ENCODE measurements at places on chromosomes 1 and 21.

DNA sequence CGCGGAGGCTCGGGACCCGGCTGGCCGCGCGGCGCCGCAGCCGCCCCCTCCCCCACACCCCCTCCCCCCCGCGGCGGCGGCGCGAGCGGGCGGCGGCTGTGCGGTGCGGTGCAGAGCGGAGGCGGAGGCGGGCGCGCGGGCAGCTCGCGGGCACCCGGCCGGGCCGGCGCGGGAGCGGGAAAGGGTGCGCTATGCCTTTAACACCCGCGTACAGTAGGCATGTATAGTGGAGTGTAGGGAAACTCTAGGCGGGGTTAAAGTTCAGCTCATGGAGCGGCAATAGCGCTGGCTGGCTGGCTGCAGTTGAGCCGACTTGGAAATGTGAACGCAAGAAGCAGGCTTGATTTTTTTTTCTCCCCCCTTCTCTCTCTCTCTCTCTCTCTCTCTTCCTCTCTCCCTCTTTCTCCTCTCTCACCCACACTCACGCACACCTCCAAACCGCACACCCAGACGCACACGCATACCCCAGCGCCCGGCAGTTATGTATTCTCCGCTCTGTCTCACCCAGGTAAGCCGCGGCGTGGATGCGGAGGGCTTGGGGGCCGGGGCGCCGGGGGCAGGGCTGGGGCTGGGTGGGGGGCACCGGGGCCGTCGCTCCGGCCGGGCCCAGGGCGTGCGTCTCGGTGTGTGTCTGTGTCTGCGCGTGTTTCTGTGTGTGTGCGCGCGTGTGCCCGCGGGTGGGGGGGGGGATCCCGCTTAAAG, at the start of gene NFIA:
NFIA (plus strand) TSS at position 251 of the 702 bp plus-strand sequence.
- no peak for DNase-seq

- DNase-seq = no peak
Observed at GRCh38 chr1:108884968-108885367, 8.2 kb downstream of the GPSM2 start.

GRCh38 chr1:117198097-117198496, 12.6 kb downstream of the VTCN1 start:
- DNase-seq = no peak

- no peak for DNase-seq
Observed at GRCh38 chr1:213014642-213015041, 1.0 kb downstream of the ANGEL2 start.

DNA sequence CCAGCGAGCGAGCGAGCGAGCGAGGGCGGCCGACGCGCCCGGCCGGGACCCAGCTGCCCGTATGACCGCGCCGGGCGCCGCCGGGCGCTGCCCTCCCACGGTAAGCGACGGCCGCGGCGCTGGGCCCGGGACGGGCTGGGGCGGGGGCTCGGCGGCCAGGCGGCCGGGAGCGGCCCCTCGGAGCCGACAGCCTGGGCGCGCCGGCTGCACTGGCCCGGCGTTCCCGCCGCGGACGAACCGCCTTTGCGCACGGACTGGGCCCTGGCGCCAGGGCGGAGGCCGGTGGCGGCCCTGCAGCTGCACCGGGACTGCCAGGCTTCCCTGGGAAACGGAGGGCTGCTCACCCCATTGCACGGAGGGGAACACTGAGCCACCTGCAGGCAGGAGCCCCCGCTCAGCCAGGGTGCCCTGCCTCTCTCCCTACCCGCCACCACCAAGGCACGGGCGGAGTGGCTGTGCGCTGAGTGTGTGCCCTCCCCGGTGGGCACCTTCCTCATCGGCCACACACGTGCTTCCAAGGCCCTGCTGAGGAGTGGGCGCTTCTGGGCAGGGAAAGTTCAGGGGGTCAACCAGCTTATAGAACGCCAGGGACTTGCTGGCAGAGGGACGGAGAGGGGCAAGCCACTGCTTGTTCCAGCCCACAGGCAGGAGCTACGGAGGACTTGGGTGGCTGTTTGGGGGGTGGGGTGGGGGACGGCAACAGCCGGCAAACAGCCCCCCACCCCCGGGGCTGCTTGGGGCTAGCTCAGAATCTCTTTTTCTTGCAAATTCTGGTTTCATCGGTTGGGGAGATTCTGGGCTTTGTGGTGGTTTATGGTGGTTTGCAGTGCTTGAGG, 532 bp downstream of the CSF1 start:
- no peak for DNase-seq

GRCh38 chr1:18176619-18177018, 69.0 kb downstream of the IGSF21 start:
- DNase-seq = no peak

DNA sequence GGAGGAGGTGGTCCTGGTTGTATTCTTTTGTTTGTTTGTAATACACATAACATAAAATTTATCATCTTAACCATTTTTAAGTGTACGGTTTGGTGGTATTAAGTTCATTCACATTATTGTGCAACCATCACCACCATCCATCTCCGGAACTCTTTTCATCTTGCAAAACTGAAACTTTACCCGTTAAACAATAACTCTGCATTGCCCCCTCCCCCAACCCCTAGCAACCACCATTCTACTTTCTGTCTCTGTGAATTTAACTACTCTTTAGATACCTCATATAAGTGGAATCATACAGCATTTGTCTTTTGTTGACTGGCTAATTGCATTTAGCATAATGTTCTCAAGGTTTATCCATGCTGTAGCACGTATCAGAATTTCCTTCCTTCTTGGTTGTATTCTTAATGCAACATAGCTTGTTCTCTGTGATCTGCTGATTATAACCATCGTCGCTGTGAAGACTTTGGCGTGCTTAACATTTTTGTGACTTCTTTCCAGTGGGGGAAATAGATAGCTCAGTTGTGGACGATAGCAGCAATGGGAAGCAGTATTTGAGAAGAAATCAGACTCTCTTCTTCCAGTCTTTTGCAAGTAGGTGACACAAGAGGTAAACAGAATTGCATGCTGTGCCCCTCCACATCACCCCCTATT, 117.5 kb upstream of the HOOK1 start:
- no peak for DNase-seq

DNA sequence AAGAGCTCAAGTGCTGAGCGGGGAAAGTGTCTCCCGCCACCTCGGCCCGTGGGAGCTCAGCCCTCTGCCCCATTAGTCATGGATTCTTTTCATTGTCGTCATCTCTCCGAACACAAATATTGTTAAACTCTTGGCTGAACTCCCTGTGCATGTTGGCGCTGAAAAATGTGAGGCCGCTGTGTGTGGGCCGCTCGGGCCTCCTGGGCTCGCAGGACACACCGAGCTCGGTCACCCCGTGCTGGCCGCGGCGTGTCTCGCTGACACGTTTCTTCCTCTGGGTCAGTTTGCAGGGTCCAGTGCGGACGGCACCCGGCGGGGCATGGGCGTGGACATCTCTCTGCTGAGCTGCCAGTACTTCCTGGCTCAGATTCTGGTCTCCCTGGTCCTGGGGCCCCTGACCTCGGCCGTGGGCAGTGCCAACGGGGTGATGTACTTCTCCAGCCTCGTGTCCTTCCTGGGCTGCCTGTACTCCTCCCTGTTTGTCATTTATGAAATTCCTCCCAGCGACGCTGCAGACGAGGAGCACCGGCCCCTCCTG, 25.6 kb downstream of the SLC45A1 start:
- no peak for DNase-seq

- no peak for DNase-seq
Observed at GRCh38 chr1:170640581-170640980, 23.4 kb upstream of the PRRX1 start.

GRCh38 chr1:170699696-170700095, 35.8 kb downstream of the PRRX1 start:
- no peak for DNase-seq

Measured in stimulated activated CD8-positive, alpha-beta memory T cell treated with anti-CD3 and anti-CD28 coated beads, Interleukin-2, amount 100 ng/mL, for 1 hour (primary cell).